ENCODE measurements at places on chromosomes 11 and 22.

DNA sequence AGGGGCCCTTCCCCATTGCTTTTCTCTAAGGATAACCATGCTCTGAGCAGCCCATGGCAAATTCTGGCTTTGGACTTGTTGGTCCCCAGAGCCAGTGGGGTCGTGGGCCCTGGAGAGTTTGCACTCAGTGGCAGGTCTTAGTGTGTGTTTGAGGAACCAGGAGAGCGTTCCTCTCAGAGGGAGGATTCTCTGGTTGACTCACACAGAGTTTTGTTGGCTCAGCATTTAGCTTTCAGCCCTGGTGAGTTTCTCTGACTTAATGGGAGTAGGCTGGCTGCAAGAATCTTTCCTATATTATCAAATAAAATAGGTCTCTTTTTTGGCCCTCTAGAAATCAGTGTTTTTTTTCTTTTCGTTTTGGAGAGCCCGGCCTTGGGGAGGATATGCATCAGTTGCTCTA lies 20.9 kb downstream of the ST14 start:
- no peak for DNase-seq

DNA sequence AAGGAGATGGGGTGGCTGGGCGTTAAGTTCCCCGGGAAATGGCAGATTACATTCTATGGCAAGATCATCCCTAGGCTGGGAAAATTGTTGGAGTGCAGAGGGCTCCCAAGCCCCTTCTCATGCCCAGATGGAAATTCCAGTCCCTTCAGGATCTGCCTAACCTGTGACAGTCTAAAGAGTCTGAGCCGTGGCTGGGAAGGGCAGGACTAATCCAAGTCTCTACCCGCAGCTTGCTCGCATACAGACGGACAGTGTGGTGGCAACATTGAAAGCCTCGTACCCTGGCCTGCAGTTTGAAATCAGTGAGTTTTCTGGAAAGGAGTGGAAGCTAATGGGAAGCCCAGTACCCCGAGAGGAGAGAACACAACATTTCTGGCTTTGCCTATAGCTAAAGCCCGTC lies 3.7 kb downstream of the HMBS start:
- no peak for DNase-seq

GRCh38 chr22:30609260-30610185 lies 2.5 kb downstream of the TCN2 start:
- no peak for DNase-seq

GRCh38 chr11:36122671-36123070 lies 166.6 kb downstream of the COMMD9 start:
- DNase-seq: no peak

- no peak for DNase-seq
Measured at GRCh38 chr22:30227438-30228228, 18.9 kb downstream of the LIF start.

DNA sequence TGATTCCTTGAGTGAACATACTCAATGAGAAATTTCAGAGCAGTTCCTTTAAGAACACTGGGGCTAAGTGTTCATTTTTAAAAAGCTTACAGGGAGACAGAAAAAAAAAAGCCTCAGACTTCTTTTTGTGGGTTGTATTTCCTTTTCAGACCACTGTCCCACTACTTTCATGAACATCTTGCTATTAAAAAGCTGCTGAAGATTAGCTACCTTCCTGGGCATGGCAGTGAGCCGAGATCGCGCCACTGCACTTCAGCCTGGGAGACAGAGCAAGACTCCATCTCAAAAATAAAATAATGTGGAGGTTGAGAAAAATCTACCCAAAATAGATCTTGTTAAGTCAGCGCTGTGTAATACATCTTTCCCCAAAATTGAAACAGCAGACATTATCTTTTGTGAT lies 10.8 kb downstream of the TRAF6 start:
- no peak for DNase-seq

GRCh38 chr11:77090373-77091111 lies 12.1 kb upstream of the OMP start:
- DNase-seq: no peak

DNA sequence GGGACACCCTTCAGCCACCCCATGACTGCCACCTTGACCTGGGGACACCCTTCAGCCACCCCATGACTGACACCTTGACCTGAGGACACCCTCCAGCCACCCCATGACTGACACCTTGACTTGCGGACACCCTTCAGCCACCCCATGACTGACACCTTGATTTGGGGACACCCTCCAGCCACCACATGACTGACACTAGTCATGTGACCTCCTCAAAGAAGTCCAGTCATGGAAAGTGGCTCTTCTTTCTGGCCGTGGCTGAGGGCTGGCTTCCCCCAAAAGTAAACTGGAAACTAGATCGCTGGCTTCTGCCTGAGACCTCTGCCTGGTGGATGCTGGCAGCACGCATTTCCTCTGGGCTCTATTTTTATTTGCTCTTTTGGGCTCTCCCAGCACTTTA lies 28.4 kb downstream of the ARFGAP2 start:
- no peak for DNase-seq

DNA sequence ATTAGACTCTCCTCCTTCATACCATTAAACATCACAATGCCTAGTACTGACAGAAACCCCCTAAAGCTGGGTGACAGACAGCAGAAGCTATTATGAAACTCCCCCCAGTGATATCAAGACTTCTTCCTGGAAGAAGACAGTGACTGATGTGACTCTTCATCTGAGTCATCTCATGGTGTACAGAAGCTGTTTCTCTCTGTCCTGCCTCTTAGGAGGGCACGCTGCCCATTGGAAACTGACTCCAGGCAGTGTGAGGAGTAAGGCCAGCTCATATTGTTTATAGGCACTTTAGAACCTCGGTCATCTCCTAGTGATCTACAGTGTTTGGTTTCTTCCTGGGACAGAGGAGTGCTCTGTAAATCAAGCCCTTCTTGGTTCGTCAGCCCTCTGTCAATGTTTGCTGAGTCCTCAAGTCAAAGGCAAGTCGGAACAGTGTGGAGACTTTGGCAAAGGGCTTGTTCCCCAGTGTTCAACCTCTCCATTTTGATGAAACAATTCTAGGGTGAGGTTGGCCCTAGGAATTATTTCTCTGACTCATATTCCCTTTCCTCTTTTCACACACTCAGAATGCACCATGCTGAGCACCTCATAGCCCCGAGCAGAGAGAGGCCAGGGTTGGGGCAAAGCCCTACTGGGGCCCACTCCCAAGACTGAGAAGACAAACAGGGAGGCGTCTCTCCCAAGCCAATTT lies 172.5 kb upstream of the TMEM45B start:
- DNase-seq: no peak

DNA sequence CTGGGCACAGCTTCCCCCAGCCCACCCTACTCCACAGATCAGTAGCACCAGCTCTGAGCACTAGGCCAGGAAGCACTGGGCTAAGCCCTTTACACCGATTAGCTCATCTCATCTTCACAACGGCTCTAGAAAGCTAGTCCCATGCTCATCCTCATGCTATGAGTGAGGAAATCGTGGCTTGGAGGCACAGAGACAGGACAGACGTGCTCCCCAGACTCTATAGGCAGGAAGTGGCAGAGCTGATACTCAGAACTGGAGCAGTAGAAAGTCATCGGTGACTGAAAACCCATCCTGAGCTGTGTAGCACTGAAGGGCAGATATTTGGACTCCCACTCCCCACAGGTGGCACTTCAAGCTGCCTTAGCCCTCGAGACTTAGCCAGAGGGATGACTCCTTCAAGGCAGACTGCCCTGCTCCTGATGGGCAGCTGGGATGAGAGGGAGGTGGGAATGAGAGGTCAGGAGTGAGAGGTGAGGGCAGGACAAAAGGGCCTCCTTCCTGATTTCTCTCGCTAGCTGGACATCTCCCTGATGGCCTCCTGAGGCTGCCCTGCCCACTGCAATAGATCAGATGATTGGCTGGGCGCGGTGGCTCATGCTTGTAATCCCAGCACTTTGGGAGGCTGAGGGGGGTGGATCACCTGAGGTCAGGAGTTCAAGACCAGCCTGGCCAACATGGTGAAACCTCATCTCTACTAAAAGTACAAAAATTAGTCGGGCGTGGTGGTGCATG lies 9.7 kb downstream of the CD5 start:
- DNase-seq: no peak
